Amniotic stem cell (primary cell): ENCODE measurements at places on chromosomes 1 and 21.

- no peak for DNase-seq
Measured at GRCh38 chr1:43854473-43854872, 79.1 kb upstream of the ARTN start.

DNA sequence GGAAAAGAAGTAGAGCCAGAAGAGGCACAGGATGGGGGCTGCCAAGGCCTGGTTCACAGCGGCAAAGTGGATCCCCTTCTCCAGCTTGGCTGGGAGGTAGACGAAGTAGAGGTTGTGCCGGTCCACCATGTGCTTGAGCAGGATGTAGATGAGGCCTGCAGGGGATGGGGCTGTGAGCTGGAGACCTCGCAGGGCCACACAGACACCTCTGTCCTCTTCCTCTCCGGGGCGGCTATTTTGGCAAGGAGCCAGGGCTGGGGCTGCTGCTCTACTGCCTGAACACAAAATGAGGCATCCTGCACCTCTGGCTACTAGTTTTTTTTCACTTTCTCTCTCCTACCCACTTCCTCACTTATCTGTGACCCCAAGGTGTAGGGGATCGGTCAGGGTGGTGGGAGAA, 32.3 kb downstream of the TMEM63A start:
- DNase-seq: no peak

- DNase-seq: no peak
Measured at GRCh38 chr1:173970252-173970651, 51.9 kb downstream of the RC3H1 start.

DNA sequence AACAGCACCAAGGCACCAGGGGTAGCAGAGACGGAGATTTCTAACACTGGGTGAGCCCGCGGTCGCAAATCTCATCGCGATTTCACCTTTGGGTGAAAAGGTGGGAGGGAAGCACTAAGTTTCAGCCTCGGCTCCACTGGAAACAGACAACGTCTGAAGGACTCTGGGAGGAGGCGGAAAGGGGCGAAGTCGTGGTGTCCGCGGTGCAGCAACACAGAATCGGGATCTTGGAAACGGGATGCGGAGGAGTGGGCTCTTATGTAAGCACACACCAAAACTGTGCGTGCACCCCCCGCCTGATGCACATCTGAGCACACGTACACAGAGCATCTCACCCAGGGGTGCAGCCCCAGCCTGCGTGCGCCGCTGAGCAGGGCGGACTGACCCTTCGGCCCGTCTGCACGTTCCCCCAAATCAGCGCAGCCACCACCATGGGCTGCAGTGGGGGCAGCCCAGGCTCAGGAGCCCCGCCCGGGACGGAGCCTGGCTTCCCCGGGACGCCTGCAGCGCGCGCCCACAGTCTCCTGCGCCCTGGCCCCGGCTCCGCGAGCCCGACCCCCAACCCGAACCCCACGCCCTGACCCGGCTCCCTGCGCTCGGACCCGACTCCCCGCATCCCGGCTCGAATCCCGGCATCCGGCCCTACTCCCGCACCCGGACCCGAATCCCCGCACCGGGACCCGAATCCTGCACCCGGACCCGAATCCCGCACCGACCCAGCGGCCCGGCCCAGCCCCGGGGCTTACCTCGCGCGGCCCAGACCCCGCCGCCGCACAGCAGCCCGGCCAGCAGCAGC, 670 bp downstream of the CLSTN1 start:
- DNase-seq: no peak

DNA sequence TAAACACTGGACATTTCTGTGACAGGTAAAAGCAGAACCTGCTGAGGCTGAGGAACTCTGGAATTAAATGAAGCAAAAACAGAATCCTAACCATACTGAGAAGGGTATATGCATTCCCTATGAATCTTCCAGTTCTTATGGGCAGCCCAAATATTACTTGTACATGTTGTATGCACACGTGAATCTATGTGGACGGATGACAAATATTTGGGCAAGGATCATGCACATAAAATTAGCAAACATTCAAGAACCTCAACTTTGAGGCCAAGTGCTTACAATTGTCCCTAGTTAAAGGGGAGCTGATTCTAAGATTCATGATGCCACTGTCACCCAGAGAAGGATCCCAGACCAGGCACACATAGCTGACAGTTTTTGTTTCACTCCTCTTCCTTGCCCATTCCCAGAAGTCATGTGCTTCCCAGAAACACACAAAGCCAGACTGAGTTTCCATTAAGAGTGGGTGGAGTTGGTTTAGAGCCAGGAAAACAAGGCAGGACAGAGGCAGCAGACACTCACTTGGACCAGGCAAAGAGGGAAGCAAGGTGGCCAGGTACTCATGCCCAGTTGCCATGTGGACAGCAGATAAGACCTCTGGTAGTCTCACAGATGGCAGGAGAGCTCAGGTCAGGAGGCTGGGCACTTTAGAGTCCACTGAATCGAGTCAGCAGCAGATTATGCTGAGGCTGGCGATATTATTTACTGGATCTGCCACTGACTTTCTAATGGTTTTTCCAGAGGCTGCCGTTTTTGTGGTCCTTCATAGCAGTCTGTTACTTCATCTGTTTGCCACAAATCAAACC, 25.6 kb downstream of the AK2 start:
- DNase-seq: no peak

DNA sequence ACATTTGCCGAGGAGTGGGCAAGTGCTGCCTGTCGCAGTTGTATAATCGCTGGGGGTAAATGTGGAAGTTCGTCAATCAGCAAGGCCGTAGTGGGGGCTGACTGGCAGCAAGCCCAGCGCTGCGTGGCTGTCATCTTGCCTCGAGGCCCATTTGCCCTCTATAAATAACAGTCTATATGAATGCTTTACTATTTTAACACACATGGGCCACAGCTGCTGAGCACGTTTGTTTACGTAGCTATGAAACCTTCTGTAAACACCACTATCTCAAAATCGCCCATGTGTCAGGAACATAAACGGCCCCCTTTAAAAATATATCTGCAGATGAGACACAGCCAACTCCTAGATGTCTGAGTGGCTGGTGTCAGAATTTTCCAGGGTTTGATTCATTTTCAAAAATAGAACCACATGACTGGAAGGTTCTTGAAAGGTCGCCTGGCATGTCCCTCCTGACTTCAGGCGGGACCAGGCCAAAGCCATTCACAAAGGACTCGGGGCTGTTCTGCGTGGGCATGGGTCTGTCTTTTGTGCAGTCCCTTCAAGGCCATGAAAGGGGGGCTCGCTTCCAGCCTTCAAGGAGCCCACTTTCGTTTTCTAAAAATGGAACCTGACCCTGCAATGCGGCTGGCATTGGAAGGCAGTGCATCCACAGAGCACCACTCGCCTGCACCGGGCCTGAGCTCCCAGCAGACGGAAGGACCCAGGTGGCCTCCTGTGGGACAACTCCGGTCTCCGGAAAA, 205.5 kb downstream of the KCNJ6 start:
- DNase-seq: no peak

DNA sequence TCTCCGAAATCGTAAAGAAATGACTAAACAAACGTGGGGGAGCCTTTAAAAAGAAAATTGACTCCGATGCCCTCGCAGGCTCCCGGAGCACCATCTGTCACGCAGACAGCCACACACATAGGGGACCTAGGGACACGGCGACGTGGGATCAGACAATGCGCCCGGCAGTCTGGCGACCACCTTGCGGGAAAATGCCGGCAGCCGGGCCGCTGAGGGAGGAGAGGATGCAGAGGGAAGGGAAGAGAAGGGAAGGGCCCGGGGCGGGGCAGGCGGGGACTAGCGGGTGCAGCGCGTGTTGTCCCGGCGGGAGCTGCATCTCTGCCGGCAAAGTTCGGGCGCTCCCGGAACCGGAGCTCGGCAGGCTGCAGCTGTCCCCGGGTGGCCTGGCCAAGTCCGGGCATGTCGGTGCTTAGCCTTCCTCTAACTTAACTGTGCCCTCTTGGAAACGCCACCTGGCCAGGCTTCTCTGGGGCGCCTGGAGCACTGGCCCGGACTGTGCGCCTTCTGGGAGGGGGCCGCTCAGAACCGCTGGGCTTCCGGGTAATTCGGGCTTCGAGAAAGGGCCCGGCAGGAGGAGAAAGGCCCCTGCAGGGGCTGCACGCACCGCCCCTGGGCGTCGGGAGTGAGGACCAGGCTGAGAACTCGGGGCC, 1.8 kb downstream of the NHLH2 start:
- DNase-seq: no peak

- DNase-seq: no peak
Measured at GRCh38 chr1:198638441-198638840, 399 bp upstream of the PTPRC start.

DNA sequence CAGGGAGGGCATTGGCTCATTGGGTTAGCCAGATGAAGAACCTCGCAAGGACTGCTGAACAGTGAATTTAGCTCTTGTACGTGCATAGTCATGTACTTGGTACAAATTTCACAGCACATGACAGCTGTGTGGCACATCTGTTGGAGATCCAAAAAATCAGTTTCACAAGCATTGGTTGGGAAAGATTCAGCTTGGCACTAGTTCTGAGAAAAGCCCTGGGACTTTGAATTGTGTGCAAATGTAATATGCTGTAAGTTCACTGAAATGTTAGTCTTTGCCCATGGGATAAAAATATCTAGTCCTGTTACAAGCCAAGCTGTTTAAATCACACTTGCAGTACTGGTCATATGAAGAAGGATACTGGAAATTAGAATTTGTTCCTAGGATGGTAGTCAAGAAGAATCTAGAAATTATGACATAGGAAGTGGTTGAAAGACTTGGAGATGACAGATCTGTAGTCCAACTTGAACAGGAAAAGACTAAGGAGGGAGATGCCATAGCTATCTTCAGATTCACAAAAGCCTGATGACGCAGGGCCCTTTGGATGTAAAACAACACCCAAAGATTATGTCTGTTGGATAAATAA, 19.2 kb downstream of the LAMC2 start:
- no peak for DNase-seq

- DNase-seq: no peak
Measured at GRCh38 chr1:218498056-218498938, 153.2 kb downstream of the TGFB2 start.

- no peak for DNase-seq
Measured at GRCh38 chr1:157734321-157734720, 33.8 kb upstream of the FCRL3 start.

DNA sequence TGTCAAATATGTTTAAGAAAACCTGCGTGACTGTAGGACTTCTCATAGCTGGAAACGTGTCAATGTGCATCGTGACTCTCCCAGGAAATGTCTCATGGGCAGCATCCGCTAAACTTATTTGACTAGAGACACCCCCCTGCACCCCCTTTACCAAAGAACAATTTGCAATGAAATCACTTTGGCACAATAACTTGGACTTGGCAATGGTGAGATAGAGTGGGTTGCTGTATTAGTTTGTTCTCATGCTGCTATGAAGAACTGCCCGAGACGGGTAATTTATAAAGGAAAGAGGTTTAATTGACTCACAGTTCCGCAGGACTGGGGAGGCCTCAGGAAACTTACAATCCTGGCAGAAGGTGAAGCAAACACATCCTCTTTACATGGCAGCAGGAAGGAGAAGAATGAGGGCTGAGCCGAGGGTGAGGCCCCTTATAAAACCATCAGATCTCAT, 13.8 kb downstream of the CLDN14 start:
- no peak for DNase-seq

- peak; percentile 56 for DNase-seq
Measured at GRCh38 chr1:99766378-99766800, at the start of gene FRRS1. TSS of gene FRRS1 (minus strand) at chr1:99766635. CDS start at chr1:99748768, 17,867 bp downstream.

DNA sequence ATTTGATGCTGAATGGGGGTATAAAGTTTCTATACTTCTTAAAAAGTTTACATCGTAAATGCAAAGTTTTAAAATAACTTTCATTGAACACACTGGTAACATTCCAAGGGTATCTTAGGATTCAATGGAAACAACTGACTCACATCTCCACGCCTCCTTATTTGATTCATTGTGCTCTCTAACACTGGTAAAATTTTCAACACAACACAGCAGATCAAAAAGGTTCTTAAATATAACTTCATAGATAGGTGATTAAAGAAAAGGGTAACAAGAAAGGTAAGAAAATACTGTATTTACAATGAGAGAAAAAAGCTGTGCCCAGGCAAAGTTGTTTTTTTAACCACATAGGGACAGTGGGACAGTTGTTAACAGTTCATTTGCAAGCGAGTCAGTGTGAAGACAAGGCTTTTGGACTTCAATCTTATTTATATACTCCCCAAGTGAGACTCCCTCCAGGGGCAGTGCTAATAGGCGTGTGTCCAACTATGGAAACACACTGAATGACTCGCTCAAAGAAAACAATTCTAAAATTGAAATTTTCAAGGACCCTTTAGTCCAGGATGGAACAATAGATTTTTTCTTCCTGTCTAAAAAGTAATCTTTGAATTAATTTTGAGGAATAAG, 140.5 kb downstream of the TIAM1 start:
- no peak for DNase-seq

DNA sequence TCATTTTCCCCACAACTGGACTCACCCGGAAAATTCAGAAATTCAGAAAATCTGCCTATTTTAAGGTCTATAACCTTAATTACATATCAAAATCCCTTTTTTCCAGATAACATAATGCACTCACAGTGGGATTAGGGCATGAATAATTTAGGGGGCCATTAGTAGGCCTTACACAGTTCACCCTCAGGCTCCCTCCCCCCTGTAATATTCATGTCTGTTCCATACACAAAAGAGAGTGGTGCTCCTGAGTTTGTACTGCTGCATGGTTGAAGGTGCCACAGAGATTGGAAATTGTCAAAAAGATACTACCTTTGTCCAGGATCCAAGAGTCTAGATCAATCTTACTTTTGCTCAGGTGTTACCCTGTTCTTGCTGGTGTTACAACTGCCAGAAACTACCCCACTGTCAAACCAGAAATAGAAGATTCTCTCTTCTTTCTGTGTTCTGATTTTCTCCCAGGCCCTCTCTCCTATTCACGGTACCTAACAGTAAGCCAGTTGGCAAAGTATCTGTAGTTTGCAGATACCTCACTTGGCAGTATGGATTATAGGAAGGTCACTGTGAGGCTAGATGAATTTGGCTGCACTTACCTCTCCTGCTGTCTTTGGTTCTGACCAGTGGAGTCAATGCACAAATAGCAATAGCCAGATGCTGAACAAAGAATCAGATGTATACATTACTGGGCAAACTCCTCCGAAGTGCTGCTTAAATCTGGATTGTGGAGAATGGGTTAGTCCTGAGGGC, 53.2 kb downstream of the C1orf198 start:
- DNase-seq: no peak

DNA sequence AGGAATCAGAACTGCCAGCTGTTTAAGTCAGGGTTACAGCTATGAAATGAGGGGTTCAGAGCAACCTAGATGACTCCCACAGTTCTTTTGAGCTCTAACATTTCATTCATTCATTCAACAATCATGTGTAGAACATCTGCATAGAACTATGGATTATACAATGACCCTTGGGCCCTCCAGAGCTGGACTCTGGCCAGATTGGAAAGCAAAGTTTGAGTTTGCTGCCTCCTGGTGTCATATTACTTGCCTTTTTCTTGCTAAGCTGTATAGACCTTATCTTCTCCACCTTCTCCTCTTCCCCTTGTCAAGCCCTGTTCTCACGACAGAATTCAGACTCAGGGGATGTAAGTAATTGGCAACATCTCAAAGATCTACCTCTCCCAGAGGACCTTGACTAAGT, 4.0 kb downstream of the CASQ2 start:
- no peak for DNase-seq

DNA sequence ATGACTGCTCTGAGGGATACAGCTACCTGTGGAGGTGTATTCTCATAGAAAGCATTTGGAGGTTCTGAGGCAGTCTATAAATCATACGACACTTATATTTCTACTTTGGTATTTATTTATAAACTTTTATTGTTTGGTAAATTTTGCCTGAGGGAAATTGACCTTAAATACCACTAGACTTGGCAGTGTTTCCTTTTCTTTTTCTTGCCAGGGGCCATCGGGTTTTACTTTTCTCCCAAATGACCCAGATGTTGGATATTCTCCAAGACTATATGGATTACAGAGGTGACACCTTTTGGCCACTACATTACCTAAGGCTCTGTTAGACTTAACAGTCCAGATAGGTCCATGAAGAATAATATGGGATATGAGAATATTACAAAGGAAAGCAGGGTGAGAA, 28.2 kb downstream of the CHD1L start:
- no peak for DNase-seq
